ENCODE measurements at places on chromosomes 5 and 9. TPM values are rescaled to one million over a fixed set of nuclear protein-coding genes. Genes with fewer than 3 reads are reported as not detected.

LAMC3 gene
- 0.27 TPM for total RNA-seq

PALM2AKAP2 gene
- 0.19 TPM for total RNA-seq

RORB gene
- total RNA-seq = not detected

GRCh38 chr9:123761905-123762605, 167.9 kb downstream of the DENND1A start:
- no peak overlapping the region for H3K4me3 ChIP-seq
- no peaks in the 10 kb centered on the region for H3K4me1 ChIP-seq
- no peak overlapping the region for H3K27ac ChIP-seq
- DNase-seq = no peak
- H3K27me3 ChIP-seq = no peaks in the 10 kb centered on the region

DNA sequence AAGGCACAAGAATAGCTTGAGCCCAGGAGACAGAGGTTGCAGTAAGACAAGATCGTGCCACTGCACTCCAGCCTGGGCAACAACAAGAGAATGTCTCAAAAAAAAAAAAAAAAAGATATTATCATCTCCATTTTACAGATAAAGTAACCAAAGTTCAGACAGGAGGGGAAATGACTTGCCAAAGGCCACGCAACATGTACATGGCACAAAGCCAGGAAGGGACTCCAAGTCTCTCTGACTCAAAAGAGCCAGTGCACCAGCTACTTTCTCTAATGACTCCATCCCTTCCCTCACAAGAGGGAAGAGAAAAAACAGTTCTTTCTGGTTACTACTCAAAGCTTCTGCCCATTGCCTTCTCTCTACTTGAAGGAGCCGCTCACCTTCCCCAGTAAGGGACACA, 34.1 kb downstream of the SIL1 start:
- no peaks in the 10 kb centered on the region for H3K36me3 ChIP-seq
- no peaks in the 10 kb centered on the region for H3K4me1 ChIP-seq
- peaks cover 6% of the 10 kb centered on the region for H3K27me3 ChIP-seq
- DNase-seq = no peak
- no peak overlapping the region for H3K4me3 ChIP-seq

DNA sequence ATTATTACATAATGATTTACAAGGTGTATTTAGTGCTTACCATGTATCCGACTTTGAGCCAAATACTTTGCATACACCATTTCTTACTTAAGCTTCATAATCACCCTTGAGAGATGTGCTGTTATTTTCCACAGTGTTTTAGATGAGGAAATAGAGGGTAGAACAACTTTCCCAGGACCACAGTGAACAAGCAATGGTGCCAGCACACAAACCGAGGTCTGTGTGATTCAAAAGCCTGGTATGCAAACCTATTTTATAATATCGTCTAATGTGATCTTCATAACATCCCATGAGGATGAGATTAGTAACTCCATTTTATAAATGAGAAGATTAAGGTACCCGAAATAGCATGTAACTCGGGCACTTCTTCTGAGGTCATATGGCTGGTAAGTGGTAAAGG, 294.7 kb downstream of the NSG2 start:
- DNase-seq = no peak
- no peak overlapping the region for H3K27ac ChIP-seq
- no peak overlapping the region for H3K4me3 ChIP-seq
- H3K36me3 ChIP-seq = no peaks in the 10 kb centered on the region

- no peak for DNase-seq
- no peak overlapping the region for H3K4me3 ChIP-seq
Observed at GRCh38 chr5:56516441-56516840, 283.3 kb upstream of the ANKRD55 start.

- DNase-seq = peak; percentile 11
- no peak overlapping the region for H3K27ac ChIP-seq
- peaks cover 2% of the 10 kb centered on the region for H3K27me3 ChIP-seq
- H3K4me1 ChIP-seq = no peaks in the 10 kb centered on the region
- no peak overlapping the region for H3K4me3 ChIP-seq
- no peaks in the 10 kb centered on the region for H3K36me3 ChIP-seq
Observed at GRCh38 chr5:17203329-17204132, 13.9 kb upstream of the BASP1 start.

- H3K36me3 ChIP-seq = peaks cover 4% of the 10 kb centered on the region
- peaks cover 34% of the 10 kb centered on the region for H3K27me3 ChIP-seq
- peak overlapping the region; percentile 34 for H3K4me3 ChIP-seq
- DNase-seq = no peak
- H3K27ac ChIP-seq = peak overlapping the region; percentile 13
- H3K4me1 ChIP-seq = peaks cover 1% of the 10 kb centered on the region
Observed at GRCh38 chr5:140927228-140927573, 1.1 kb downstream of the PCDHAC1 start.

GRCh38 chr5:125011014-125011413, 264.6 kb upstream of the ZNF608 start:
- no peak overlapping the region for H3K4me3 ChIP-seq
- H3K4me1 ChIP-seq = no peaks in the 10 kb centered on the region
- no peak for DNase-seq
- H3K36me3 ChIP-seq = no peaks in the 10 kb centered on the region
- peaks cover 2% of the 10 kb centered on the region for H3K27me3 ChIP-seq

DNA sequence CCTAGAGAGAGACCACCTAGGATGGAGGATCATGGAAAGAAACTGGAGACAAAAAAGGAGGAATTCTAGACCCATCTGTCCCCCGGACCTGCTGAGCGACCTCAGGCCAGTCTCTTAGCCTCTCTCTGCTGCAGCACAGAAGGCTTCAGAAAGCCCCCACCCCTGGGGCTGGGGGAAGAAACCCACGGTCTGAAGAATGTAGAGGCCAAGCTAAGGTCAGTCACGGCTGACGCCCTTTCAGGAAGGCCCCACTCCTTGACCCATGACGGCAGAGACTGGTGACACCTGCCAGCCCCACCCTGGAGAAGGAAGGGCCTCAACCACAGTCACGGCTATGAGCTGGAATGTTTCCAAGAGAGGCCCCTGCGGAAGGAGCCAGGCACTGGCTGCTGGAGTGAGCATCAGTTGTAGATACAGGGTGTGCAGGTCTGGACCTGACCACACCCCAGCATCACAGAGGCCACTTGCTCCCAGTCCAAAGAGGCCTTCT, 120.5 kb upstream of the BOD1 start:
- DNase-seq = no peak
- H3K27me3 ChIP-seq = no peaks in the 10 kb centered on the region
- H3K36me3 ChIP-seq = no peaks in the 10 kb centered on the region
- no peak overlapping the region for H3K27ac ChIP-seq
- no peaks in the 10 kb centered on the region for H3K4me1 ChIP-seq
- H3K4me3 ChIP-seq = no peak overlapping the region

- no peak overlapping the region for H3K4me3 ChIP-seq
- peaks cover 6% of the 10 kb centered on the region for H3K4me1 ChIP-seq
- DNase-seq = no peak
Observed at GRCh38 chr9:133780962-133781827, 43.0 kb upstream of the SARDH start.

DNA sequence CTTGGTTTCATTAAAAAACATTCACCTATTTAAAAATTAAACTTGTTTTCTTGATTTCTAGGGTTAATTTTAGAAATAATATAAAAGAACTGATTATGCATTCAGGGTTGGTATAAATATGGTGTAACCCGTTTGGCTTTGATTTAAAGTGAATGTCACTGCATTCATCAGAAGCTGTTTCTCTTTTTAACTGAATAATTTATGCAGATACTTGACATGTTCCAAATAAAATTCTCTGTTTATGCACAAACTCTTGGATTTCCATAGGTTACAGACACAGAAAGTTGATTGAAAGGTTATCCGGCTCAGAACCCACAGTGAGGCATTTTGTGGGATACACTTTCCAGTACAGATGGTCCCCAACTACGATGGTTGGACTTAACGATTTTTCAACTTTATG, 161.3 kb downstream of the HACD4 start:
- no peak for DNase-seq
- H3K36me3 ChIP-seq = peaks cover 8% of the 10 kb centered on the region
- H3K4me3 ChIP-seq = no peak overlapping the region
- no peak overlapping the region for H3K27ac ChIP-seq

GRCh38 chr9:36902080-36902716, 131.9 kb downstream of the PAX5 start:
- H3K4me3 ChIP-seq = no peak overlapping the region
- no peaks in the 10 kb centered on the region for H3K36me3 ChIP-seq
- DNase-seq = no peak
- H3K27ac ChIP-seq = no peak overlapping the region
- peaks cover 4% of the 10 kb centered on the region for H3K4me1 ChIP-seq
- H3K27me3 ChIP-seq = peaks cover 22% of the 10 kb centered on the region

Measured in activated CD4-positive, alpha-beta T cell treated with anti-CD3 and anti-CD28 coated beads, Interleukin-2, amount 10 ng/mL, durations not matched to agents 7 days and 5 days (primary cell).